ENCODE measurements at places on chromosomes 6 and 20. TPM values are rescaled to one million over a fixed set of nuclear protein-coding genes. Genes with fewer than 3 reads are reported as not detected.

DNA sequence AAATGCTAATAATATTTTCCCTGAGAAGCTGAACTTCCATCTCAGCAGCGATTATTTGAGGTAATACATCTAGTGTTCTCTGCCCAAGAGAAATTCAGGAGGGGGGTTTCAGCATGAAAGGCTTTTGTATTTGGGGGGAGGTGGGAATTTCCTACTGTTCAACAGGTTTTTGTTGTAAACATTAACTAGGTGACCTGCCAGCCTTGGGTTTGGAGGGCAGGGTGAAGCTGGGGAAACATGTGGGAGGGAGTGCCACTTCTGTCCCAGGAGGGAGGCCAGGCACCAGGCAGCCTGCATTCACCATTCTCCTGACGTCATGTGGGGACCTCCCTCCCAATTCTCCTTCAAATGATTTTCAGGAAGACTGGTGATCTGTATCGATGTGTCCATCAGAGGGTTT, 37.7 kb upstream of the PKHD1 start:
- no peak overlapping the region for H3K4me3 ChIP-seq
- no peaks in the 10 kb centered on the region for H3K36me3 ChIP-seq
- H3K27ac ChIP-seq: no peak overlapping the region

- H3K27me3 ChIP-seq: peaks cover 52% of the 10 kb centered on the region
- H3K4me3 ChIP-seq: no peak overlapping the region
- peak; percentile 65 for DNase-seq
- peaks cover 83% of the 10 kb centered on the region for H3K4me1 ChIP-seq
Measured at GRCh38 chr6:1381481-1382330, 7.7 kb upstream of the FOXF2 start.

GRCh38 chr20:45459606-45460005, 9.9 kb upstream of the WFDC2 start:
- no peak for DNase-seq
- H3K36me3 ChIP-seq: no peaks in the 10 kb centered on the region
- no peaks in the 10 kb centered on the region for H3K4me1 ChIP-seq

- no peaks in the 10 kb centered on the region for H3K27me3 ChIP-seq
- no peak overlapping the region for H3K4me3 ChIP-seq
- DNase-seq: no peak
- no peaks in the 10 kb centered on the region for H3K36me3 ChIP-seq
- H3K27ac ChIP-seq: no peak overlapping the region
Measured at GRCh38 chr20:60152792-60153191, 194.6 kb downstream of the CDH26 start.

DNA sequence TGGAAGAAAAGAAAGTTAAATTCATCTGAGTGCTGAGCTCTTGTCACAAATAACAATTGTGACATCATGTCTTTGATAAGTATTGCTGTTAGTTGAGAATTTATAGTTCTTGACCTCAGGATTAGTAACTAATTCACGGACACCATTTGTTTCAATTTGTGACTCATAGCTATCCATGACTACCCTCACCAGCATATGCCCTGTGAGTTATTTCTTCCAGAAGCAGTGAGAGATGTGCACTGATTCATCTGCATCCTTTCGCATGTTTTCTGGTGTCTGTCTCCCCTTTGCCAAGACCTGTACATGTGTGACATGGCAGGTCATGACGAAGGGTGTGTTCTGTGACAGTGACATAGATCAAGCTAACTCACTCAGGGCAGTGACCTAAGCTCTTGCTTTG, 86.9 kb downstream of the SOBP start:
- no peak overlapping the region for H3K4me3 ChIP-seq
- DNase-seq: no peak
- H3K27me3 ChIP-seq: no peaks in the 10 kb centered on the region
- H3K36me3 ChIP-seq: no peaks in the 10 kb centered on the region

- peak; percentile 49 for DNase-seq
- no peaks in the 10 kb centered on the region for H3K27me3 ChIP-seq
- H3K4me1 ChIP-seq: peaks cover 28% of the 10 kb centered on the region
- peak overlapping the region; percentile 18 for H3K27ac ChIP-seq
- no peaks in the 10 kb centered on the region for H3K36me3 ChIP-seq
- H3K4me3 ChIP-seq: peak overlapping the region; percentile 35
Measured at GRCh38 chr20:62201173-62202082, 18.6 kb downstream of the MTG2 start.

GRCh38 chr6:156618600-156619205, 158.5 kb upstream of the ARID1B start:
- no peak for DNase-seq
- H3K4me1 ChIP-seq: no peaks in the 10 kb centered on the region
- H3K27ac ChIP-seq: no peak overlapping the region
- H3K36me3 ChIP-seq: no peaks in the 10 kb centered on the region

DNA sequence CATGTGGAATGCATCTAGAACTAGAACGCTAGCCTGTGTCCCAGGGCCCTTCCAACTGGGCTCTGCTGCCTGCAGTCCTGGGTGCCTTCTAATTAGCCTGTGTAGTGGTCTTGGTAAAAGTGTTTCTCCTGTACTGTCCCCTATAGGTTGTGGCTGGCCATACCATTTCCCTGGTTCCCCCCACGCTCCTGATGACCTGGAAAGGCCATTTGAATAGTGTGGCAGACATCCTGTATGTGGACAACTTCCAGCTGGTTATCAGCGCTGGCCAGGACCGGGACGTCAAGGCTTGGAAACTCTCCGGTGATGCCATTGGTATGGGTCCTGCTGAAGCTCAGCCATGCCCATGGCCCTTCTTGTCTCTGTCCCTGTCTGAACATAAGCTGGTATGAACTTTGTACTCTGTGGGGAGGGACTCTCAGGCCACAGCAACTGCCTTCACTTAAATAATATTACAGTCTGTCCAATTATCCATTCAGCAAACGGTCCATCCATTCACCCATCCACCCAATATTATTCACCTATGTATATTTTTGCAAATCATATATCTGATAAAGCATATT, 60.7 kb downstream of the SUN5 start:
- no peak overlapping the region for H3K27ac ChIP-seq
- DNase-seq: no peak
- H3K27me3 ChIP-seq: no peaks in the 10 kb centered on the region
- no peaks in the 10 kb centered on the region for H3K4me1 ChIP-seq
- no peak overlapping the region for H3K4me3 ChIP-seq

GRCh38 chr20:46207793-46208192, 89.7 kb downstream of the CD40 start:
- H3K4me3 ChIP-seq: no peak overlapping the region
- H3K27ac ChIP-seq: no peak overlapping the region
- no peaks in the 10 kb centered on the region for H3K36me3 ChIP-seq
- H3K27me3 ChIP-seq: no peaks in the 10 kb centered on the region

GRCh38 chr6:38445336-38445735, 194.4 kb downstream of the BTBD9 start:
- DNase-seq: no peak
- no peaks in the 10 kb centered on the region for H3K27me3 ChIP-seq
- H3K4me1 ChIP-seq: peaks cover 10% of the 10 kb centered on the region
- no peaks in the 10 kb centered on the region for H3K36me3 ChIP-seq
- H3K4me3 ChIP-seq: no peak overlapping the region

GRCh38 chr6:88599571-88599970, 363.8 kb downstream of the RNGTT start:
- no peak overlapping the region for H3K27ac ChIP-seq
- DNase-seq: peak; percentile 44
- H3K4me3 ChIP-seq: no peak overlapping the region

GRCh38 chr6:129138739-129139405, 255.9 kb downstream of the LAMA2 start:
- no peaks in the 10 kb centered on the region for H3K27me3 ChIP-seq
- no peak overlapping the region for H3K27ac ChIP-seq
- no peak for DNase-seq

- H3K36me3 ChIP-seq: no peaks in the 10 kb centered on the region
- DNase-seq: no peak
- no peak overlapping the region for H3K4me3 ChIP-seq
Measured at GRCh38 chr20:3074812-3075211, 3.4 kb downstream of the OXT start.

Gene TXNDC5
- total RNA-seq: 62.6 TPM

Gene UBE2C
- not detected for total RNA-seq

Gene EPPIN
- not detected for total RNA-seq

Gene ACTL10
- total RNA-seq: 6.3 TPM

Gene MYLK2
- not detected for total RNA-seq

Gene SYNCRIP
- total RNA-seq: 98.3 TPM

Gene TDRD6
- not detected for total RNA-seq

Gene B3GAT2
- total RNA-seq: not detected

Gene PRDM13
- total RNA-seq: not detected
